Central memory CD4-positive, alpha-beta T cell (primary cell): ENCODE measurements at places on chromosomes 4 and X.

DNA sequence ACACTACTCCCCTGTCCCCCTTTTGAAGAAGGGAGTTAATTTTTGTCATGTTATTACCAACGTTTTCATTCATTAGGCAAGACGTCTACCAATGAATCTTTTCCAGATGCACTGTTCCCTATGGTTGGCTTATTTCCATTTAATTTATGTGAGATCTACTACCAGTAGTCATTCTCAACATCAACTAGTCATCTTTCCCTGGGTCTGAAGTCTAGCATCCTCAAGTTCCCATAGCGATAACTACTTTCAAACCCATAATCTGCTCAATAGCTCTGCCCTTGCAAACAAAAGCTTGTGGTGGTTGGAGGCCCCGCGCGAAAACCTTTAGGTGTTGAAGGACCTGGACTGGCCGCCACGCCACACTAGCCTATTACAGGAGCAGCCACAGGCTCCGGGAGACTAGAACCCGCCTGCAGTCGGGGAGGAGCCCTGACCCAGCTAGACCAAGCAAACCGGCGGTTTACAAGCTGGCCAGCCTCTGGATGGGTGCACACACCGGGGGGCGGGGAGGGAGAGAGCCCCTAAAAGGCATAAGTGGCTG, 746 bp downstream of the PPAT start:
- no peak for DNase-seq

DNA sequence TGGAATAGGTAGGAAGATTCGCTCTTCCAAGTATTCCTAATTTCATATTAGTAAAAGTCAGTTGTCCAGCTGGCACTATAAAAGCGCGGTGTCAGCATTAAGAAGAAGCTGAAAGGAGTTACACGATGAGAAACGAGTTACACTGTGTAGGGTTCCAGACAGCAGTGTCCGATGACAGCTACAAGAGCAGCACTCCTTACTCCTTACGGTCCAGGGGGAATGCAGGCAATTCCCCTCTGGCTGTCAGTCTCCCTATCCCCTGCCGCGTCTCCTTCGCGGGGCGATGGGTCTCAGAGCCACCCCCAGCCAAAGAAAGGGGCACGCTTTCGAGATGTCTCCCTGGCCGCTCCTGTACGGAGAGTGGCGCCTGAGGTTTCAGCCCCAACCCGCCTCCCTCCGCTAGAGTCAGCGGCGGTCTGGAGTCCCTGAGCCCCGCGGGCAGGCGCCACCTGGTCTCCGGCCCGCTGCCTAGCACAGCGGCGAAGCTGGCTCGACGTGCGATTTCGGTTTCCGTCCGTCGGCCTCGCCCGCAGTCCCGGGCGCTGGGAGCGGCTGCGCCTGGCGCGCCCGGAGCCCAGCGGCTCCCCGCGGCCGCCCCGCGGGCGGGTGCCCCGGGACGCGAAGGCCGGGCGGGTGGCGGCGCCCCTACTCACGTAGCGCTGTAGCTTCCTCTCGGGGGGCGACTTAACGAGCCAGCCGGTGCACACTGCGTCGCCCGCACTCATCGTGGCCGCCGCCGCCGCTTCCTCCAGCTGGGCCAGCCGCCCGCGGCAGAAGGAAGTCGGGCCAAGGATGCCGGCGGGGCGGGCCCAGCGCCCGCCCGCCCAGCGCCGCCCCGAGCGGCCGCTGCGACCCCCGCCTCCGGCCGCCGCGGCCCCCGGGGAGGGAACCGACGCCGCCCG, at the start of gene GAB3:
GAB3 (minus strand) TSS at position 777 of the 902 bp plus-strand sequence; CDS start at position 725, 52 bp downstream.
- peak; percentile 36 for DNase-seq

DNA sequence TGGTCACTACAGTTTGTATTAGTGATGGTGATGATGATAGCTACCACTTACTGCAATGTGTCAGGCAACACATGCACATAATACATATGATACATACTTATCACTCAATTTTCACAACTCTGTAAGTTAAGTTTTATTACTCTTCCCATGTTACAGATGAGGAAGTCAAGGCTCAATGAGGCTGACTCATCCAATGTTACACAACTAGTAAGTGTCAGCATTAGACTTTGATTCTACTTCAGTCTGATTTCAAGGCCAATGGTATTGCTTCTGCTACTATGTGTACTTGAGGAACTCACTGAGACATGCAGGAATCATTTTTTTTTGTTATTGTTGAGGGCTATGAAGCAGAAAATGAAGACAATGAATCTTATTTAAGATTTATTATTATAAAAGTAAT, 96.4 kb upstream of the TRPC5OS start:
- DNase-seq = no peak

GRCh38 chr4:153950100-153950979, 161.5 kb upstream of the SFRP2 start:
- DNase-seq = peak; percentile 52

GRCh38 chrX:49884290-49884862, 5.1 kb downstream of the USP27X start:
- DNase-seq = peak; percentile 24

DNA sequence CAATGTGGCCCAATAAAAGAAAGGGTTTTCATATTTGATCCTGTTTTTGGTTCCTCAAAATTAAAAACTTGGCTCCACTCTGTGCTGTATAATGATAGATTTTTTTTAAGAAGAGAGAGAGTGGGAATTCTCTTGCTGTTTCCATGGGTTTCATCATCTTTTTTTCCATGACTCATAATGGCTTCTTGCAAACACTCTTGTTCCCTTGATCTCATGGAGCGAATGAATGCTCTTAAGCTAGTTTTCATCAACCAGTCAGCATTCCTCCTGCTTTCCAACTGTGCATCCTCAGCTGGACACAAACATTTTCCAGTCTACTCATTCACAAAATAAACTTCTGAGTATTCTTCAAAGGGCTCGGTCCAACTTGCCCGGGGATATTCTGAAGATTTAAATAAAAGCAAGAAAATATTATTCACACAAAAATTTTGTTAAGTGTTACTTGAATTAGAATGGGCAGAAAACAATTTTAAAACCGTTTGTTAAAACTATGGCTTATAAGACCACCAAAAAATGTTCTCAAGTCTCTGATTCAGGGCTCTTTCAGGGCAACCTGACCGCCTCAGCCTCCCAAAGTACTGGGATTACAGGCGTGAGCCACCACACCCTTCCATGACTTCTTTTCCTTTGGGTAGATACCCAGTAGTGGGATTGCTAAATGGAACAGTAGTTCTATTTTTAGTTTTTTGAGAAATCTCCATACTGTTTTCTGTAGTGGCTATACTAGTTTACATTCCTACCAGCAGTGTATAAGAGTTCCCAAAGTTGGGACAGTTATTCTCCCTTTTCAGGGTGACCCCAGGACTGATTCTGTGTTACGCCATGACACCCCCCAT, 64.7 kb downstream of the TMEM156 start:
- no peak for DNase-seq

DNA sequence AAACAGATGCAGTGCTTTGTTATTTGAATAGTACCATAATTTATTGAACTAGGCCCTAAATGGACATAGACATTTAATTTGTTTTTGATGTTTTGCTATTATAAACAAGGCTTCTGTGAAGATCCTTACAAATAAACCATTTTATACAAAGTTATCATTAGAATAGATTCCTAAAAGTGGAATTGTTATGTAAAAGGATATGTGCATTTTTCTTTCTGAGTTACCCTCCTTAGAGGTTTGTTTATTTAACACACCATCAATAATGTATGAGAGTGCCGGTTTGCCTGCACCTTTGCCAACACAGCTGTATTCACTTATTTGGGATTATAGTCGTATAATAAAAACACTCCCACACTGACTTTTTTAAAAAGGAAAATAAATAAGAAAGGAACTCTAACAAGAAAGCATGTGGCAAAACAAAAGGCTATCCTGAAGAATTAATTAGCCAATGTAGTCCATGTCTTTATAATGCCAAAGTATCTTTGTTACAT, 84.8 kb downstream of the PAK3 start:
- no peak for DNase-seq

DNA sequence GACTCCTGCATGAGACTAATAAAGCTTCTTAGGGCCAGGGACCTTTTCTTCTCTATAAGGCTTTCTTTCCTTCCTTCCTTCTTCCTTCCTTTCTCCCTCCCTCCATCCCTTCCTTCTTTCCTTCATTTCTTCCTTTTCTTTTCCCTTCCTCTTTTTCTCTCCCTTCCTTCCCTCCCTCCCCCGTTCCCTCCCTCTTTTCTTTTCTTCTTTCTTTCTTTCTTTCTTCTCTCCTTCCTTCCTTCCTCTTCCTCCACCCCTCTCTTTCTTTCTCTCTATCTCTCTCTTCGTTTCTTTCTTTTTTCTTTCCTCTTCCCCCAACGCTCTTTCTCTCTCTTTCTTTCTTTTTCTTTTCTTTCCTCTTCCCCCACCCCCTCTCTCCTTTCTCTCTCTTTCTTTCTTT, 2.5 kb upstream of the MAGEB17 start:
- no peak for DNase-seq

DNA sequence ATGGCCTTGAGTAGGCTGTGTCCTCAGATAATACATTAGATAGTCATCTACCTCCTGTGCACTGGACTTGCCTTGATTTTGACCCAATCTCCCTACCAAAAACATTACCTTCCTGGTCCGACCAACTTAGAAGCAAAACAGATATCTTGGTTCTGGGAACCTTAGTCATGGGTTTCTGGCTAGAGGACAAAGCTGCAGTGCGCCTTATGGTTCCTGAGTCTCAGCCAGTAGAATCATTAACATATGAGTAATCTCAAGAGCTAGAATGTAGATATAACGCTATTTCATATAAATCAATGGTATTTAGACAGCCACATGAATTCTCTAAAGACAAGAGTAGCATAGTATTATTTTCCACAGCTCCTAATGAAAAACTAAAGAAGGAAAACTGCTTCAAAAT, 83.1 kb downstream of the GRIA3 start:
- DNase-seq = no peak

DNA sequence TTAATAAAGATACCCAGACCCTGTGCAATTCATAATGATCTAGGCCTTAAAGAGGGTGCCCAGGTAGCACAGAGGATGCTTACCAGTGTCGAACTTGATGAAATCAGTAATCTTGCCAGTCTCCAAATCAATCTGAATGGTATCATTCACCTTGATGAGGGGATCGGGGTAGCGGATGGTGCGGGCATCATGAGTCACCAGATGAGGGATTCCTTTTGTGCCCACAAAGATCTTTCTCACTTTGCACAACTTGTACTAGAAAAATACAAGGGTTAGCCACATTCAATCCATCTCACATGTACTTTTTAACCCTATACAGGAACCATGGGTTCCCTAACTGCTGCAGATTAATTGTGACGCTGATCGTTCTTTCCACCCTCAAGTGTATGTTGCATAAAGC, 3.3 kb downstream of the RPS4X start:
- DNase-seq = no peak

GRCh38 chrX:107480272-107480671, 30.8 kb downstream of the FRMPD3 start:
- DNase-seq = no peak

DNA sequence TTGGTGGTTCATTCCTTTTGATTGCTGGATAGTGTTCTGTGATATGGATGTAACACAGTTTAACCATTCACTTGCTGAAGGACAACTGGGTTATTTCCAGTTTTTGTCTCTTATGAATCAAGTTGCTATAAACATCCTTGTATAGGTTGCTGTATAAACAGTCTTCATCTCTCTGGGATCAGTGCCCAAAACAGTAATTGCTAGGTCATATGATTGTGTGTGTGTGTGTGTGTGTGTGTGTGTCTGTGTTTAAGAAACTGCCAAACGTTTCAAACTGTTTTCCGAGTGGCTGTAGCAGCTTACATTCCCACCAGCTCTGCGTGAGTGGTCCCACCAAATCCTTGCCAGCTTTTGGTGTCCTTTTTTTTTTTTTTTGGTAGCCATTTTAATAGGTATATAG, 60.4 kb downstream of the F11 start:
- no peak for DNase-seq

DNA sequence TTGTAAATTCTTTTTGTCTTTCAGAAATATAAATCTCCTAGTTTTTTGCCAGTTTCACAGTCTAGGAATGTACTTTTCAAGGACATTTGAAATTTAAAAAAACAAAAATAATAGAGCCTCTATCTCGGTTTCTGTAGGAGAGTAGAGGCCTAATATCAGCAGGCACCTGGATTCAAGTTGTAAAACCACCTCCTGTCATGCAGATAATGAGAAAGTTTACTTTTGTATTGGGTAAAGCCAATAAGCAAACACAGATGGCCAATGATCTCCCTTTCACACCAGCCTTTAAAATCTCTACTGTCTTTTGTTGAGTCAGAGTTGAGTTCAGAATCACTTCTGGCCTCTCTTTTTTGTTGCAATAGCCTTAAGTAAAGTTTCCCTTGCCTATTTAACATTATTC, 1499.9 kb downstream of the PCDH18 start:
- no peak for DNase-seq

GRCh38 chr4:48421101-48421500, 62.0 kb upstream of the SLC10A4 start:
- DNase-seq = no peak

DNA sequence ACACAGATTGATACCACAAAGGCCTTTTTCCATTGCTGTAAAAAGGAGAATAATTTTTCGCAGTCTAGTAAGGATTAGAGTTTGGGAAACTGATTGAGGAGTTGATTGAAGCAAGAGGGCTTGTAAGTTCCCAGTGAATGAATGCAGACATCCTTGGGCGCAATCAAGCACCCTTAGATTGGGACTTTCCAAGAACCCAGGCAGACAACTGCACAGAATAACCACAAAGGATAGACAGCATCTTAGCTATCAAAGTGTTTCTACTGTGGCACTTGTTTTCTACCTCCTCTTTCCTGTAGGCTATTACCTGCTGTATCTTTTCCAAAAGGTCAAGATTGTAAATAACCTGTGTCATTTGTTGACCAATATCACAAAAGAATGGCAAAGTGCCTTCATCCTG, 2.6 kb downstream of the COX18 start:
- DNase-seq = peak; percentile 50

DNA sequence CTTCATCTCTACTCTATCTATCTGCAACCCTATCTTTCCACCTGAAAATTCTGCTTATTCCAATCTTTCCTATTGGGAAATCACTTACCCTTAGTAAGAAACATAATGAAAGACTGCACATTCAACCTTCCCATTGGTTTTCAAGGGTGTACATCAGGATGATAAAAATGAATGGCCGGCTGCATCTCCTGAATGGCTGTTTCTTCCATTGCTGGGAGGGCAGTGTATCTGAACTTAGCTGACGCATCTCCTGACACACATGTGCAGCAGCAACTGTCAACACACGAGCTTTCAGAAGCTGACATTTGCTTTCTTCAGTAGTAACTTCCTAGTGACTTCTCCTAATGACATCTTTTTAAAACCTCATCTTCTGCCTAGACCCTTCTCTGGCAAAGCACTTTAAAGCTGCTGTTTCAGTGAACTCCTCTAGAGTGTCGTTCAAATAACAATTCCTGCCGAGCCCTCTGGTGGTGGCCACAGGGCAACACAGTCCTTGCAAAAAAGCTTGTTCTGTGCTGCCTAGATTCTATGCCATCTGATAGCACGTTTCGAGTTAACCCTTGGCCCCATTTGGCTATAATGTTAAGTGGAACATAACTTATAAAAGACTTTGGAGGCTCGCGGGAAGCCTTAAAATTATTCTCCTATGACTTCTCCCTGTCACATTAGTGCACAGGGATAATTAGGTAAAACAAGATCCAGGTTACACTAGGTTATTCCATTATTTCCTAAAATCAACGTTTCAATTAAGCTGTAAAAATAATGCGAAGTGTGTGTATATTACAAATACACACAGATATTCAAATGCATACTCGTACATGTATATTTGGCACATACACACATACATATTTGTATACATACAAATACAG, 2340.7 kb downstream of the PCDH7 start:
- DNase-seq = no peak

GRCh38 chrX:134484039-134484438, 24.1 kb downstream of the HPRT1 start:
- DNase-seq = peak; percentile 21
